Glomerular endothelial cell (primary cell): ENCODE measurements at places on chromosomes 7 and 10. TPM values are rescaled to one million over a fixed set of nuclear protein-coding genes. Genes with fewer than 3 reads are reported as not detected.

The SLC26A3 gene
- not detected in 2 replicates for total RNA-seq

The BMPER gene
- total RNA-seq, result 1.2 and 2.7 TPM in 2 replicates

The CDNF gene
- total RNA-seq, result 5.8 TPM in 1 of 2 replicates, not detected in the other

The GALNT17 gene
- not detected in 2 replicates for total RNA-seq

The CDH23 gene
- not detected in 2 replicates for total RNA-seq

The SOSTDC1 gene
- total RNA-seq, result not detected in 2 replicates

The GIMAP7 gene
- total RNA-seq, result 13.5 and 34.5 TPM in 2 replicates

The PON1 gene
- total RNA-seq, result not detected in 2 replicates

The RAPGEF5 gene
- 121 and 230 TPM in 2 replicates for total RNA-seq

The POT1 gene
- 22.3 and 27.2 TPM in 2 replicates for total RNA-seq

The DLG5 gene
- 11.3 and 13.1 TPM in 2 replicates for total RNA-seq

The LRRC17 gene
- 34.6 and 71.4 TPM in 2 replicates for total RNA-seq

The MICALL2 gene
- 37.4 and 64.9 TPM in 2 replicates for total RNA-seq

The ATG9B gene
- total RNA-seq, result 0.10 TPM in 1 of 2 replicates, not detected in the other

The CYP3A4 gene
- not detected in 2 replicates for total RNA-seq

DNA sequence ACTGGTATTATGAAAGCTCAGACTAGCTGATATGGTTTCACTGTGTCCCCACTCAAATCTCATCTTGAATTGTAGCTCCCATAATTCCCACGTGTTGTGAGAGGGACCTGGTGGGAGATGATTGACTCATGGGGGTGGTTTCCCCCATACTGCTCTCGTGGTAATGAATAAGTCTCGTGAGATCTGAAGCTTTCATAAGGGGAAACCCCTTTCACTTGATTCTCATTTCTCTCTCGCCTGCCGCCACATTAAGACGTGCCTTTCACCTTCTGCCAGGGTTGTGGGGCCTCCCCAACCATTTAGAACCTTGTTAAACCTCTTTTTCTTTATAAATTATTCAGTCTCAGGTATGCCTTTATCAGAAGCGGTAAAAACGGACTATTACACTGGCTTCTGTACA, 40.3 kb downstream of the COL13A1 start:
- DNase-seq, result no peak

- no peak for DNase-seq
Measured at GRCh38 chr10:72170263-72170662, 45.5 kb upstream of the ANAPC16 start.

- no peak for DNase-seq
Measured at GRCh38 chr7:100604976-100605911, 3.1 kb downstream of the PCOLCE start.

GRCh38 chr7:40033826-40034225, 83.8 kb downstream of the CDK13 start:
- no peak for DNase-seq

- no peak for DNase-seq
Measured at GRCh38 chr10:116774728-116775151, 32.4 kb upstream of the HSPA12A start.

GRCh38 chr7:29039821-29040578, 81.9 kb upstream of the TRIL start:
- no peak for DNase-seq

GRCh38 chr10:17651896-17652295, 7.9 kb downstream of the STAM start:
- no peak for DNase-seq

DNA sequence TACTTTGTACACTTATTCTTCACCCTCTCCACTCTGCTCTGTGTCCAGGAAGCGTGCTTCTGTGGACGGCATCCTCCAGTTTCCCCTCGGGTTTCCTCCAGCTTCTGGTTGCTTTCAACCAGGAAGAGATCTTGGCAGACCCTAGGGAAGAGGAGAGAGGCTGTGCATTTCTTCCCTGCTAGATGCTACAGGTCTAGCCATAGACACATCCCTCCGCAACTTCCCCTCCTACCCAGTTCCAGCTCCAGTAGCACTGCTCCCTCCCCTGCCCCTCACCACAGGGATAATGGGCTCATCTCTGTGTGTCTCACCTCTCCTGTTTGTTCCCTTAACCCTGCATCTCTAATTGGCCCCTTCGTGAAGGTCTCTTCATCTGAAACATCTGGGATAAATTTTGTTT, 16.3 kb downstream of the TLL2 start:
- DNase-seq, result no peak

DNA sequence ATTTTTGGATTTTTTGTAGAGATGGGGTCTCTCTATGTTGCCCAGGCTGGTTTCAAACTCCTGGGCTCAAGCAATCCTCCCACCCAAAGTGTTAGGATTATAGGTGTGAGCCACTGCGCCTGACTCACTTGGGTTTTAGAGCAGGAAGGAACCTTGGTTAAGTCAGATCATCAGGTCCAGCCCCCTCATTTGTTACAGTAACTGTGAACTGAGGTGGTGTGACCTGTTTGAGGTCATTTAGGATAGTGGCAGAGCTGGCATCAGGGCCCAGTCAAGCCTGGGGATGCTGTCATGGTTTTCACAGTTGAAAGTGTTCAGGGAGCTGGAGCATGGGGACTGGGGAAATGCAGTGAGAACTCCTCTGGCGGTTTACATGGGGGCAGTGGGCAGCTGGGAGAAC, 159.6 kb downstream of the TAX1BP1 start:
- no peak for DNase-seq

GRCh38 chr7:83633516-83633915, 15.4 kb downstream of the SEMA3E start:
- DNase-seq, result no peak

DNA sequence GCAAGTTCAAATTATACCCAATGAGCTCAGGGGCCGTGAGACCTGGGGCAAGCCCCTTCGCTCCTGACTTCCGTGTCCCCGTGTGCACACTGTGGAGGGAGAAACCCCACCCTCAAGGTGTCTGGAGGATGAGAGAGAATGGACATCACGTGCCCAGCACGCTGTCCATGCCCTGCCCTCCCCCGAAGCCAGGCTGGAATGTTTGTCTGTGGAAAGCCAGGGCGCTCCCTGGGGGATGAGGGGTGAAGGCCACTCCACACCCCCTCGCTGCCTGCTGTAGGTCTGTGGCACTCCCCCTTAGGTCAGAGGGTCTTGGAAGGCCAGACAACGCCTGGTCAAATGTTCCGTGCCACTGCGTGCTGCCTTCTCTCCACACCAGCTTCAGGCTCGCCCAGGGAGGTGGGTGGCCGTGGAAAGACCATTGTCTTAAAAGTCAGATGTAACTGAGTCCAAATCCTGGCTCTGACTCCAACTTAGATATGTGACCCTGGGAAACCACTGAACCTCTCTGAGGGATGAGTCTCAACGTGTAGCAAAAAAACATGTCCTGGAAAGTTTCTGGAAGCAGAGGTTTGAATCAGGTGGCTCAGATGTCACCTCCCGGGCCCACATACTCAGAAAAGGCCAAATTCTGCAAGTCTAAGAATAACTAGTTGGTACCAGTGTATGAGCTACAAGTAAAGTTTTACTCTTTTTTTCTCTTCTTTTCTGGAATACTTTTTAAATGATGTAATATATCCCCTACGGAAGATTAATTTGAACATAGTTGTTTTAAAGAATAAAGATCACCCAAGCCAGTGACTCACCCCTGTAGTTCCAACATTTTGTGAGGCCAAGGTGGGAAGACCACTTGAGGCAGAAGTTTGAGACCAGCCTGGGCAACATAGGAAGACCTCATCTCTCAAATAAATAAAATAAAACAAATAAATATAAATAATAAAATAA, 24.9 kb downstream of the RCC1L start:
- DNase-seq, result no peak

DNA sequence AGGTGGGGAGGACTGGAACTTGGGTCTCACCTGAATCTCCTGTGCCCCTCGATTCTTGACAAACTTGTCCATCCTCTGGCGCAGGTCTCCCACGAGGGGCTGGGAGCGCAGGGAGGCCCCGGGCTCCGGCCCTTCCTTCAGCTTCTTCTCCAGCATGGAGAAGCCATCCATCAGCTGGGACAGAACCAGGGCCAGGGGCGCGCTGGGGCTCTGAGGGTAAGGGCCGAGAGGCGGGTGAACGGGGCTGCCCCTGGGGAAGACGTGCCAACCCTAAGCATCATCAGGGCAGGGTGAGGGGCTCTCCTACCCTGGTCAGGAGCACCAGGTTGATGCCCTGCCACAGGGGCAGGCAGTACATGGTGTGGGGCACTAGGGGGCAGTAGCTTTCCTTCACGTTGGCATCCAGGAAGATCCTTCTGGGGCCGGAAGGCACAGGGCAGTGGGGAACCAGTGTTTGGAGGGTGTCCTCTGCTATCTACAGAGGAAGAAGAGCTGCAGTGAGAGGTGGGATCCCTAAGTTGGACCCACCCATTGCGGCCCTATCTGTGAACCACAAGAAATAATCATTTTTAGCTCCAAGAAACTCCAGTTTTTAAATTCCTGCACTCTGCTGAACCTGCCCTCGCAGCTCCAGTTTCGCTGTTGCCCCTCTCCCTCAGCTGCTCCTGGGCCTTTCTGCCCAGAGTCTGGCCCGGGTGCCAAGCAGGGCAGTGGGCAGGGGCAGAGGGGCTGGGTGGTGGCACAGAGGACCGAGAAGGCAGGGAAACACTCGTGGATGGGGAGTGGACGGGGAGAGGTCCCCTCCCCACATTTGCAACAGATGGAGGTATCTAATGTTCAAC, 10.8 kb upstream of the PYROXD2 start:
- no peak for DNase-seq

DNA sequence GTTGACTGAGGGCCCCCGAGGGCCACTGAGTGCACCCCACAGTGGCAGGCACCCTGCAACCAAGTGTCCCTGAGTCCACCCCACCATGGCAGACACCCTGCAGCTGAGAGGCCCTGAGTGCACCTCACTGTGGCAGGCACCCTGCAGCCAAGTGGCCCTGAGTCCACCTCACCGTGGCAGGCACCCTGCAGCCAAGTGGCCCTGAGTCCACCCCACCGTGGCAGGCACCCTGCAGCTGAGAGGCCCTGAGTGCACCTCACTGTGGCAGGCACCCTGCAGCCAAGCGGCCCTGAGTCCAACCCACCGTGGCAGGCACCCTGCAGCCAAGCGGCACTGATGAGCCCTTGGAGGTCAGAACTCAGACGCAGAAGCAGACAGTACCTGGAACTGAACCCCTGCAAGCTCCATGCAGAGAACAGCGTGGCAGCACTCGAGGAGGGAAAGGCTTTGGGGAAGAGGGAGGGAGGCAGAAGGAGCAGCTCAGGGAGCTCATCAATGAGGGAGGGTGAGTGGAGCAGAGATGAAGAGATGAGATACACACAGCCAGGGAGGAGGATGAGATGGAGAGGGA, 156.5 kb downstream of the WDR37 start:
- no peak for DNase-seq

DNA sequence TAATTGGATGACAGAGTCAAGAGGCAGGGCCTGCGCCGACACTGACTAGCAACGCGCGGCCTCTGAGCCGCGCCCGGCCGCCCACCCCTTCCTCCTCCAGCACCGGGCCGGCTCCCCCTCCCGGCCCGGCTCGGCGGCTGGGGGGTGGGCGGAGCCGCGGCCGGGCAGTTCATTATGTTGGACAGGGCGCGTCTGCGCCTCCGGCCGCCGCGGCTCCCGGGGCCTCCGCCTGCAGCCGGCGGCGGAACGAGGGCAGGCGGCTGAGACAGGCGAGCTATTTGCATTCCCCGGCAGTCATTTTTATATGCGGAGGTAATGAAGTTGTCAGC, 106.7 kb downstream of the SNX10 start:
- DNase-seq, result no peak

DNA sequence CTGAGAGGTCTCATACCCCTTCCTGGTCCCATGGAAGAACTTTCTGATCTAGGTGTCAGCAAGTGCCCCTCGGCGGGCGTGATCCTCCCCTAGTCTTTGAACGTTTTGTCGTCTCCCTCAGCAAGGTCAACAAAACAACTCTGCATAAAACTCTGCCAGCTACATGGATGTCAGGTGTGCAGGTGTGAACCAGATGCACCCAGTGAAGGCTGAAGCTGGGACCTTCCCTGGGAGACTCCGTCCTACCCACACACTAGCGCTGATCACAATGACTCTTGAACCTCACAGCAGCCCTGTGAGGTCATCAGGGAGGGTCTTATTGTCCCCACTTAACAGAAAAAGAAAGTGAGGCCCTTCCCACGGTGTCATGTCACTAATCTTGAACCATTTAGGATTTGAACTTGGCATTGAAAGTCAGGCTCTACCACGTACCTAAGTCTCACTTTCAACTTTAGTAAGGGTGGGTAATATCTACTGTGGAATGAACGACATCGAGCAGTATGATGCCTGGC, 68.1 kb downstream of the VSTM4 start:
- DNase-seq, result no peak

- DNase-seq, result no peak
Measured at GRCh38 chr7:332646-333392, 42.8 kb downstream of the FOXL3 start.

DNA sequence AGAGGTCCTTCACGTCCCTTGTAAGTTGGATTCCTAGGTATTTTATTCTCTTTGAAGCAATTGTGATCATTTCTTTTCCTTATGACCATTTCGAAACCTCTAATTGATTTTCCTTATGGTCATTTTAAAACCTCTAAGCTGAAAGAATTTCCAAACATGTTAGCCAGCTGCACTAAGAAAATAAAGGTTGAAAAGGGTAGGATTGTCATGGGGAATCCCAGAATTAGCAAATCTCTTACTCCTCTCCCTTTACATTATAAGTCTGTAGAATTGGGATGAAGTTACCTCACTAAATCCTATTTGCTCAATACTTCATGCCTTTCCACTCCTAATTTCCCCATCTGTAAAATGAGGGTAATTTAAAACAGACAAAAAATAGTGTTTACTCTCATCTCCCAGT, 79.5 kb downstream of the FAM185A start:
- DNase-seq, result no peak

DNA sequence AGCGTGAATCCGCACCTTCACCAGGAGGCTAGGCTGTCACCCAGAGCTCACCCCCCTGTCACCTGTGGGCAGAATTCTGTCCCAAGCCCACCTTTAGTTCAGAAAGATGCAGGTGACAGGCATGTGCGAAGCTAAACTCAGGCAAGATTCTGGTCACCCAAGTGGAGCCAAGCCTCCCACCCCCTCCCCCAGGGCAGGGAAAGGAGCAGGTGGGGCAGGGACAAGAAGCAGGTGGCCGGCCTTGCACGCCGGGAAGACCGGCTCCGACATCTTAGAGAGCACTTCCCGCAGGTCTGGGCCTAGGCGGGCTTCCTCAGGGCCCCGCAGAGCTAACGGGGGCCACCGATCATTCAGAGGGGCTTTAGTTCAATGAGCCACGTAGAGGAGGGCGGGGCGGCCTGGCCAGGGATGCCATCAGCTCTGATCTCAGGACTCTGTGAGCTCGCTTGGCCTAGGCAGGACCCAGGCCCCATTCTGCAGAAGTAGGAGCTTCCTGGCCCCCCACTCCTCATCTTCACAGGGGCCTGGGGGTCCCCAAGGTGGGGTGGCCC, 19.9 kb downstream of the UNCX start:
- DNase-seq, result no peak

- no peak for DNase-seq
Measured at GRCh38 chr10:3578159-3578558, 206.8 kb downstream of the KLF6 start.

- DNase-seq, result no peak
Measured at GRCh38 chr7:23349484-23350157, 50.5 kb downstream of the MALSU1 start.

- DNase-seq, result no peak
Measured at GRCh38 chr7:50953303-50953702, 170.6 kb upstream of the GRB10 start.

- DNase-seq, result no peak
Measured at GRCh38 chr10:30192846-30193608, 133.6 kb upstream of the JCAD start.
